SIG-M5 (cell line): ENCODE measurements at places on chromosomes 12 and 14.
A peak's percentile ranks its signal among the peaks of the same experiment; 100 is the strongest.

GRCh38 chr12:75953312-75953906 lies 78.2 kb downstream of the PHLDA1 start:
- no peak for DNase-seq

DNA sequence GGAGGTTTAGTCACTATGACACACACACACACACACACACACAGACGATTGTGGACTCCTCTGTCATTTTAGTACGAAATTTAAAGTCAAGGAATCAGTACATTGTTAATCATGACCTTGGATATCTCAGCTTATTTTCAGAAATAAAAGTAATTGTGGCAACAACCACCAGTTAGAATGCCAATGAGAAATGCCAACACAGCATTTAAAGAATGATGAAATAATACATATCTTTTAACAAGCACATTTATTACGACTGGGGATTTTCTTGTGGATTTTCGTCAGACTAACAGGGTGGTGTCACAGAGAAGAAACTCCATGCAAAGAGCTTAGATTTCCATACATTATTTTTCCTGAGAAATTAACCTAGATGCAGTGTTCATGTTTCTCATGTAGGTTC lies 1289.4 kb downstream of the AACS start:
- DNase-seq: no peak

DNA sequence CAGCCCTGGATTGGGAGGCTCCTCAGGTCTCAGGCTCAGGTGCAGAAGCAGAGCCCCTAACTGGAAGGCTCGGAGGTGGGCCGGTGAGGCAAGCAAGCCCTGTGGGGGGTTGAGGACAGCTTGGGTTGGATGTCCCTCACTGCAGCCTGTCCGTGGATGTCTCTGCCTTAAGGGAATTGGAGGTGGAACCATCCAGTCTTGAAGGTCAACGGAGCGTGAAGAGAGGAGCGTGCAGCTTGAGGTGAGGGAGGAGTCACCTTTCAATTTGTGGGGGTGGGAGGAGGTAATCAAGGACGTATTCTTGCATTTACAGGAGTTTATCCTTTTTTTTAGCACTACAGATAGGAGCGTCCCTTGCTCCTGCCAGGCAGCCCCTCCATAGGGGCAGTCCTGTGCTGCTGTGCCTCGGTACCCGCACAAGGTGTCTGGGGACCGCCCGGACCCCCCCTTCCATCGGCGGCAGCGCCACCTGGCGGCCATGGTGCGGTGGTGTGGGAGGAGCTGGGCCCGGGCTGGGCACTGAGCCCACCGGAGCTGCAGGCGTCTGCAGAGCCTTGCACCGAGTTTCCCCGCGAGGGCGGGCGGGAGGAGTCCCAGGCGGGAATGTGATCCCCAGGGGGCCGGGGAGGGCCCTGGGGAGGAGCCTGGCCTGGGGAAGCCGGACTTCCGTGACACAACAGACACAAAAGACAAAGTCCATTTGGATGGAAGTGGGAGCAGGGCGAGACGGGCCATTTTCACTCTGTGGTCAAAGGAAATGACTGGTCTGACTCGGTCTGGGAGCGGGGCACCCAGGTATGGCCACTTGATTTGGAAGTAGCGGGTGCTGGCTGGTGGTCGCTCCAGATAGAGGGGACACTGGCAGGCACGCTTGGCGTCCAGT lies 864 bp downstream of the DNAJC22 start:
- no peak for DNase-seq

- DNase-seq: no peak
Observed at GRCh38 chr12:18373181-18373580, 111.9 kb downstream of the PIK3C2G start.

DNA sequence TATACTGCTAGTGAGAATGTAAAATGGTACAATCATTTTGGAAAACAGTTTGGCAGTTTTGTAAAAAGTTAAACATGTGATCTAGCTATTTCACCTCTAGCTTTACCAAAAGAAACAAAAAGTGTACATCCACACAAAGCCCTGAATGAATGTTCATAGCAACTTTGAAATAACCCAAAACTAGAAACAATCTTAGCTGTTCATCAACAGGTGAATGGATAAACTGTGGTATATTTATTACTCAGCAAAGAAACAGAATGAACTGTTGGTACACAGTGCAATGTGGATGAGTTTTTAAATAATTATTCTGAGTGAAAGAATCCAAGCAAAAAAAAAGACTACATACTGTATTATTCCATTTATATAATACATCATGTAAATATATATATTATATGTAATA lies 36.3 kb downstream of the TPCN1 start:
- no peak for DNase-seq

- DNase-seq: peak; percentile 96
Observed at GRCh38 chr14:101731187-101732080, 30.1 kb upstream of the PPP2R5C start.

DNA sequence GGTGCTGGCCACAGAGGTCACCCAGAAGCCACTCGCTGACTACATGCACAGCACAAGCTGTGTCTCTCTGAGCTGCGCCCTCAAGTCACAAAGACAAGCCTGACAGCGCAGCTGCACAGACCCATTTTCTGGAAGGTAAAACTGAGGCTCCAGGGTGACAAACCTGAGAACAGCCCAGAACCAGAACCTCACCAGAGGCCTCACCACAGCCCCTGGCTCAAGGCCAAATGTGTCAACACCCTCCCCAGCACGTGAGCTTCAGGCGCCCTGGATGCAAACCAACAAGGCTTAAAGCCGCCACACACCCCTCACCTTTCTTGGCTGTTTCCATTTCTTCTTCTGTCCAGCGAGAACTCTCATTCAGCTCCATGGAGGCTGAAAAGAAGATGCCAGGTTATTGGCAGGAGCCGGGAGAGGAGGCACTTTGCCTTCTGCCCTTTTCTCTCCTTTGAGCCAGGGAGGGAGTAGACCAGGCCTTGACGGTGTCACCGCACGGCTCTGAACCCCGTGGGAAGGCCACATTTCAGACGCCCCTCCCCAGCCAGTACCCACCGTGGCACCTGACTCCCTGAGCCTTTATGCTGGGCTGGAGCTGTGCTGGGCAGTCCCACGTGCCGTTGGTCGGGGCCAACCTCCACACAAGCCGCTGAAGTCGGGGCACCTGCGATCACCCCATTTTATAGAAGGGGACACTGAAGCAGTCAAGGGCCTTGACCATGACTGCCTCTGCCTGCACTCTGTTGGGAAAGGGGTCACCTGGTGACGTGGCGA lies 103.1 kb downstream of the RFLNA start:
- no peak for DNase-seq

DNA sequence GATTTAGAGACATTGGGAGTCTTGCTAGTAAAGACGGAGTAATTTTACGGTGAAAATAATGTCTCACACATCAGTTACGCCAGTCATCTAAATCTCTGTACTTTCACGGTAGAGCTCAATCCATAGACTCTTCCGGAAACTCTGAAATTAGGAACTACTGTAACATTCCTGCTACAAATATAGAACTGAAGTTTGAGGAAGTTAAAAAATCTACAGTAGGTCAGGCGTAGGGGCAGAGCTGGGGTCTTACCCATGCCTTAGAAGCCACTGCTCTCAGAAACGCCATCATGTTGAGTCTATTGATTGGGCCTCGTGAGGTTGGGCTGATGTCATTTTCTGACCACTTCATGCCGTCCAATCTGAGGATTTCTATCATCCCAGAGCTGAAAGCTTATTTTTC lies 1029.8 kb upstream of the TMEM132C start:
- DNase-seq: no peak

DNA sequence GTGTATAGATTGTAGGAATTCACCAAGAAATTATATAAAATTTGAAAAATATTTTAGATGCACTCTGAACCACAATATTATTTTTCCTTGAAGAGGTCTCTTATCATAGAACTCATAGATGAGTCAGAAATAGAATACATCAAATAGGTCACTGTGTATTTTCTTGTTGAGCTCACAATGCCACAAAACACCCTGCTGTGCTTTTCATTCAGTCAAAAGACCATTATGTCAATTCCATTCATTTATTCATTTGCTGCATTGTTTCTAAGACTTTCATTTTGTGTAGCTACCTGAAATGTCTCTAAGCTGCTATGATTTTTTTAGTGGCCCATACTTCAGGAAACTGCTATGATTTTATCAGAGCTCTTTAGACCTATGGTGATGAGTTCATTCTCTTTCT lies 231.9 kb upstream of the AVPR1A start:
- no peak for DNase-seq

DNA sequence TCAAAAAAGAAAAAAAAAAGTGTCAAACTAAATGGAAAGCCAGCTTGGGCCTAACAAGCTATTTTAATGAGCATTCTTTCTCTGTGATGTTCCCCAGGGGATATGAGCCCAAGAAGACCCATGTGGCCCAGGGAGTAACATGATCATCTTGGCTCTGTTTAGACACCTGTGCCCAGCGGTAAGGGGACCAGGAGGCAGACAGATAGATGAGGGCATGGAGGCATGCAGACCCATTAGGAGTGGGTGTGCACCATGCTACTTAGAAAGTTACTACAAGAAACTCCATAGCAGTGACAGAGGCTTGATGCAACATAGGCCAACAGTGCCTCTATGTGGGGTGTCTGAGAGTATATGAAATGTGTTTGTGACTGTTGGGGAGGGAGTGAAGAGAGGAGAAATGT lies 3.1 kb upstream of the CREBL2 start:
- DNase-seq: no peak

- no peak for DNase-seq
Observed at GRCh38 chr12:75842090-75842489, 189.5 kb downstream of the PHLDA1 start.

DNA sequence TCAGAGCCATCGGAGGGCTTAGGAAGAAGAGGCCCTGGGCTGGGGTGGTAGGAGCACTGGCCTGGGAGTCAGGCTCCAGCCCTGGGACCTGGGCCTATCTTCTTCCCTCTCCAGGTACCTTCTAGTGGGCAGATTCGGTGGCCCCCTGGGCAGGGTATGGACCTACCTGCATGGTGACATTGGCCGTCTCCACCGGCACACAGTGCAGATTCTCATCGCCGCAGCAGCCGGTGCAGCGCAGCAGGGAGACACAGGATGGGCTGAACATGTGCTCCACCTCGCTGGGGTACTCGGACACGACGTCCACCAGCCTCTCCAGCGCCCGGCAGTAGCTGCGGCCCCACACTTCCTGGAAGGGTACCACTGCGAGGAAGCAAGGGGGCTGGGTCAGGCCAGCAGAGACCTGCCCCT lies 6.2 kb downstream of the PGF start:
- no peak for DNase-seq

DNA sequence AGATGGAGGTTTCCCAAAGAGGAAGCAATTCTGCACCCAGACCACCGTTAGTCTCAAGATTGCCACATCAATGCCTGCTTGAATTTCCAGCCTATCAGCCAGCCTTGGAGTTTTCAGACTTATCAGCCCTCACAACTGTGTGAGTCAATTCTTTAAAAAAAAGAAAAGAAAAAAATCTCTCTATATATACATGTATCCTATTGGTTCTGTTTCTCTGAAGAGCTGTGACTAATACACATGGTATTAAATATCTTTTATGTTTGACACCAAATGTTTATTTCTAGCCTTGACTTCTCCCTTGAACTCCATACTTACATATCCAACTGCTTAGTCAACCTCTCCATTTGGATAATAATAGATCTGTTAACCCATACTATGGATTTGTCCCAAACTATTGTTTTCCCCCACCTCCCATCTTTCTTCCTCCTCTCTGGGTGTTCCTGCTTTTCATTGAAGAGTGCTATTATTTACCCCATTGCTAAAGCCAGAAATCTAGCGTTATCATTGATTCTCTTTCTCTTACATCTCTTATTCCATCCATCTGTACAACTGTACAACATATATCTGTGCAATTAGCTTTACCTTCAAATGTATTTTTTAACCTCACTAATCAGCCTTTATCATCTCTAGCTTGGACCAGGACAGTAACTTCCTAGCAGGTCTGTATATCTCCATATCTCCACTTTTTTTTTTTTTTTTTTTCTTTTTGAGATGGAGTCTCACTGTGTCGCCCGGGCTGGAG lies 22.7 kb upstream of the EID3 start:
- DNase-seq: peak; percentile 59

DNA sequence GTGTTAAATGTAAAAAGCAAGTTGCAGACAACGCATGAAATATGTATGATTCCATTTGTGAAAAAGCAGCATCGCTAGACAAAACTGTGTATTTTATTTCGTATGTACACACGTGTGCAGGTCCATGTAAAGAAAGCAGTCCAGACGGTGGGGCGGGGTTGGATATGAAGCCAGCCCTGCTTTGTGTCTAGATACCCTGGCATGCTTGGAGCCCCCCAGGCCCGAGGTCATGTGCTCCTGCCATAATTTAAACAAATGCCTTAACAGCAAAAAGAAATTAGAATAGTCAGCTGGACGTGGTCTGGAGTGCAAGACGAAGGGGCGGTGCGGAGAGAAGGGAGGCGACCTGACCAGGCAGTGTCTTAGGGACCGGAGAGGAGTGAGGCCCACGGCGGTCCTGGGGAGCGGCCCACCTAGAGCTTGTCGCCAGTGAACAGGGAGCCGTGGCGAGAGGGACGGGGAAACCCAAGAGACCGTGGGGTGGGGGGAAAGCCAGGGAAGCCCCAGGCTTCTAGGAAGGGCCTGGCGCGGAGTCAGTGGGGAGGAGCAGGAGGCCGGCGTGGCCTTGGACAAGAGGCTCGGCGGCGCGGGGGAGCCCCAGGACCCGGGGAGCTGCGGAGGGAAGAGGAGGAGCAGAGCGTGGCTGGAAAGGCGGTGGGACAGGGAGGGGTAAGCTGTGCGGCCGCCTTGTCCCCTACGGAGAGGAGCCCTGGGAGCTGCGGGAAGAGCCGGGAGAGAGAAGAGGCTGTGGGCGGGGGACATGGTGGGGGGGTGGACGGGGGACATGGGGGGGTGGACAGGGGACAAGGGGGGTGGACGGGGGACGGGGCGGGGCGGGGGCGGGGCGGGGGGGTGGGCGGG lies 118.5 kb upstream of the C14orf180 start:
- DNase-seq: no peak

- no peak for DNase-seq
Observed at GRCh38 chr14:104688505-104689108, 811 bp upstream of the INF2 start.

GRCh38 chr12:41108032-41108431 lies 80.1 kb upstream of the PDZRN4 start:
- DNase-seq: no peak

GRCh38 chr14:96598332-96598928 lies 96.2 kb downstream of the PAPOLA start:
- no peak for DNase-seq

DNA sequence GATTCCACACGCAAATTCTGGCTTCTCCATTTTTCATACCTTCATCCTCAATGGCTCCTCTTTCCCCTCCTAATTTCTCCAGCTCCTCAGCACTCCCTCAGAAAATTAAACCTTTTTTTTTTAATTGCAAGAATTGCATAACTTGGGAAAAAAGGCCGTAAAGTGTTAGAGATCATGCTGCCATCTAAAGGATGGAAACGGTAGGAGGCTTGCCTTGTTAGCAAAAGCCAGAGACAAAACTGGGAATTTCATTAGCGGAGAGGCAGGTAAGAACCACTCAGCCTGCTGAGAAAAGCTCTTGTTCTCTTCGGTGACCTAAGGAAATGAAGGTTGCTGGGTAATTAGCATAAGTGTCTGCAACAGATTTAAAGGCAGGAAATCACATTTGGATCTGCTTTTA lies 204.3 kb downstream of the AEBP2 start:
- DNase-seq: no peak

- no peak for DNase-seq
Observed at GRCh38 chr12:116654226-116654743, 83.6 kb downstream of the SPRING1 start.

- DNase-seq: no peak
Observed at GRCh38 chr12:57131896-57132744, 3.8 kb downstream of the LRP1 start.

GRCh38 chr12:130958557-130959140 lies 4.9 kb downstream of the ADGRD1 start:
- DNase-seq: no peak
